Fibroblast of pulmonary artery (primary cell): ENCODE measurements at places on chromosomes 7 and 10.

- no peak for DNase-seq
These were observed 89.0 kb downstream of the RSU1 start for GRCh38 chr10:16728266-16728665.

GRCh38 chr10:105956550-105956949 lies 1208.0 kb downstream of the SORCS1 start:
- no peak for DNase-seq

DNA sequence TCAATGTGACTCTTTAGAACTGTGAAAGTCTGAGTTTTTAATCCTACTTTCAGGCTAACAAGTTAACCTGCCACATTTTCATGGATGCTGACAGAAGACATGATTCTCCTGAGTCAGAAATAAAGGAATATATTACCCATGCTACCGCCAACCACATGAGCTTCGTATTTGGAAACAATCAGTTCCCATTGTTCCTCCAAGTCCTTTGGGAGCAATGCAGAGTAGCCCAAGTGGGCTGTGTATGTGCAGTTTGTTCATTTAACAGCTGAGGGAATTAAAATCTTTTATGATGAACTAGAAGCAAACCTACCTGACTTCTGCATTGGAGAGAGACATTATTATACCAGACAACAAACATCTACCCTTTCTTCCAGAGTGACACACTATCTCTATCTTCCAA lies 169.3 kb upstream of the BET1 start:
- DNase-seq: no peak

DNA sequence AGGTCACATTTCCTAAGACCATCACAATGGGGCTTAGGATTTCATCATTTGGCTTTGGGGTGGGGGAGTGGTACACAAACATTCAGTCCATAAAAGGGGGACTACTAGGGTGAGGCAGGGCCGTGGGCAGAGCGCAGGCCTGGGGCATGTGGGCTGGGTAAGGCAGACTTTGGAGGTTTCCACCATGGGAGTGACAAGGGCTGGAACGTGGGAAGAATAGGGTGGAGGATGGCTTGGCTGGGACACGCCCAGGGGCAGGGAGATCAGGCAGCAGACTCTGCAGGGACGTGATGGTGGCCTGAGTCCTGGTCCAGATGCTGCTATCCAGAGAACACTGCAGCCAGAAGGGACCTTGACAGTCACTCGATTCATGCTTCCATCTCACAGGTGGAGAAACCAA lies 24.7 kb upstream of the CRHR2 start:
- no peak for DNase-seq

- DNase-seq: no peak
These were observed 77.4 kb downstream of the SEMA3C start for GRCh38 chr7:80841423-80841955.

GRCh38 chr7:24715661-24716479 lies 41.4 kb downstream of the GSDME start:
- peak; percentile 59 for DNase-seq

DNA sequence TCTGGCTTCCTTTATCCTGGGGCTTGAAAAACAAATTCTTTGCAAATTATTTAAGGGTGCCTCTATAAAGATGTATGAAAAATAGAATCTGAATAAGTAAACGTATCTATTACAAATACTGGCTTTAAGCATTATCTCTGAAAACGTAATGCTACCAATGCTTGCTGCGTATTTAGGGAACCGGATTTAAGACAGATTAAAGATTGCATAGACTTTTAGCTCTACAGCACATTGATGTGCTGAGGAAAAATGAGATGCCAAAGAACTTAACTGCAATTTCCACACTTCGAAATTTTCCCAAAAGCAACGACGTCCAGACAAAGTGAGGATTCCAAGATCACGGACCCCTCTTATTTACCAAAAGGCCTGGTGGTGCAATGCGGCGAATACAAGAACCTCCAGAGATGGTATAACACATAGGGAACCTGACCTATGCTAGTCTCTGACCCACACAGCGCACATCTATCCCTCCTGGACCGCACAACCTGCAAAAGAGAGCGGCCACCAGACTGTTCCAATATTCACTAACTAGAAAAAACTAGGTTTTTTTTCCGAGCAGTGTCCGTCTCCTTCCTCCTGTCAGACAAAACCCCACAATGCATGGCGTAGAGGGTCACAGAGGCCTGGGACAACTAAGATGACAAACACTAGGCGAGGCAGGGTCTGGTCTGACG lies 34.3 kb upstream of the PHF14 start:
- no peak for DNase-seq

GRCh38 chr10:91021901-91022300 lies 101.0 kb upstream of the ANKRD1 start:
- no peak for DNase-seq

- DNase-seq: no peak
These were observed 31.4 kb upstream of the FAM133B start for GRCh38 chr7:92621561-92622023.

- no peak for DNase-seq
These were observed 175.0 kb upstream of the NPY start for GRCh38 chr7:24108906-24109376.

DNA sequence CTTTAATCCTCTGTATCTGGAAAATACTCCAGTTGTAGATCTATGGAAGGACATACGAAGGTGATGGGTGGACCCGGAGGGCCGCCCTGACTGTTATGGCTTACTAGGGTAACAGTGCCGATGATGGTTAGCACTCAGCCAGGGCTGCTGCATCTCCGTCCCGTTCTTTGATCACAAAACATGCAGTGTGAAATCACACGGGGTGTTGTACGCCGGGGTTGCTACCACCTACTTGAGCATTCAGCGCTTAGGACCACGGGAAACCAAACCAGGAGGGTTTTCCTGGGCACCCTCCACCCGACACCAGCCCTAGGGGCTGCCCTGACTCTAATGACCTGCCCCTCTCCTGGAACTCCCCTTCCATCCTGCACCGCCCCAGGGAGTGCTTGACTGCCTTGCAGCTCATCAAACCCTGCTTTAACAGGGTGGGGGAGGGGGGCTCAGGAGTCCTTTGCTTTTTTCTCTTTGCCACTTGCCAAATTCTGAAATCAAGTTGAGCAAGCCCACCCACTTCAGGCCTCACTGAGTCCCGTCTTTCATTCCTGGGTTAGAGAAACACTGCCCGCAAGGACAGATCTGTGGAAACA lies 20.4 kb downstream of the ZNF775 start:
- no peak for DNase-seq

GRCh38 chr10:129329385-129330055 lies 137.5 kb upstream of the MGMT start:
- DNase-seq: no peak

GRCh38 chr10:70834441-70835151 lies 18.8 kb downstream of the SGPL1 start:
- DNase-seq: no peak

GRCh38 chr7:22722536-22723180 lies 4.3 kb upstream of the IL6 start:
- DNase-seq: no peak

GRCh38 chr10:69957886-69958555 lies 94.6 kb upstream of the MACROH2A2 start:
- DNase-seq: peak; percentile 69

DNA sequence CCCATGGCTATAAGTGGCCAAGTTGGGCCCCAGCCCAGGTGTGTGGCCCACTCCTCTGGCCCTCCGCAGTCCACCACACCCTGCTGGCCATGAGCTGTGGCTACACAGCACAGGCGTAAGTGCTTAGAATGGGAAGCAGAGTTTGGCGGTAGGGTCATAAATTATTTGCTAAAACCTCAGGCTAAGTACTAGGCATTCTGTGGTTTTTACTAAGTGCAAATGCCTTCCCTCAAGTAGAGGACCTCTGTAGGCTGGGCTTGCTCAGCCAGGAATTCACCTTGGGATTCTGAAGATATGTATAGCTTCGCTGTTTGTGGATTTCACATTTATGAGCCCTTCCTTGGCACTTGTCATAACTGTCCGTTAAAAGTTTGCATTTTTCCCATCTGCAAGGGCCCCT lies 44.8 kb upstream of the LOXL4 start:
- no peak for DNase-seq

DNA sequence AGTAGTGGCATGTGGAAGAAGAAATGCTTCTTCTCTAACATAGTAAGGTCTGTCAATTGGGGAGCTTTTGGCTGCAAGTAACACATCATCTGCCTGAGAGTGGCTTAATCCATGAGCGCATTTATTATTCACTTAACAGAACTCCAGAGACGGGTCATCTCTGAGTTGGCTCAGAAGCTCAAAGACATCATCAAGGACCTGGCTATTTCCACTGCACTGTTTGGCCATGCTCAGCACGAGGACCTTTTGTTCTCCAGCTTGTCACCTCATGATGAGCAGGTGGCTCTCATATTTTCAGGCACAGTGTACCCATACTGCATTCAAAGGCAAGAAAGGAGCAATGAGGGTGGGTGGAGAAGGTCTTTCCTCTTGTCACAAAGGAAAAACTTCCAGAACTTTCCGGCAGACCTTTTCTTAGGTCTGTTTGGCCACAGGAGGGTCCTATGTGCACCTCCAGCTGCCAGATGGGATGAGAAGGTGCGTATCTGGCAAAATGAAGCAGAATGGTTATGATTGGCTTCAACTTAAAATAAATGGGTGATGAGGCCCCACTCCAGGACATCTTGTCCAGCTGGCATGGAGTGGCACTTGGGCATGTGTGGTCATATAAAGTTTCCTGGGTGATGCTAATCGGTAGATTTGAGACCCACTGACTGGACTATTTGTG lies 55.6 kb upstream of the SHH start:
- no peak for DNase-seq

GRCh38 chr10:104337521-104337984 lies 712 bp downstream of the ITPRIP start:
- peak; percentile 54 for DNase-seq

GRCh38 chr10:107826171-107826570 lies 661.7 kb upstream of the SORCS1 start:
- DNase-seq: no peak
